GM23248 (cell line): ENCODE measurements at places on chromosomes 16 and 17. TPM values are rescaled to one million over a fixed set of nuclear protein-coding genes. Genes with fewer than 3 reads are reported as not detected.

The KCNH6 gene
- total RNA-seq = not detected in 2 replicates

The PLCD3 gene
- 30.2 and 48.3 TPM in 2 replicates for total RNA-seq

DNA sequence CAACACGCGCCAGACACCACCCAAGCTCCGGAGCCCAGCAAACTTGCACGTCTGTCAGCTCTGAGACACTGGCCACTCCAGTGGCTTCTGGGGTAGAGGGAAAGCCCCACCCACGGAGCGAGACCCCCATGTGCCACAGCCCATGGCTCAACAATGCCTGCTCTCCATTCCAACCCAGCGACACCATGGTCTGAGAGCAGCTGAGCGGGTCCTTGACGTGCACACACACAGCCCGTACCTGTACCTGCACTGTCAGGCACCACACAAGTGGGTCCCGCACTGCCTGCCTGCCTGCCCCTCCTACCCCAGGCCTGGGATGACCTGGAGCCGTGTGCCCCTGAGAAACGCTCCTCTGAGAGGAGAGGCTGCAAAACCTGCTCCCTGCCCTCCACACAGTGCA, 77.0 kb downstream of the ZNF778 start:
- no peak for DNase-seq

- DNase-seq = no peak
These were observed 32.6 kb downstream of the KDM8 start for GRCh38 chr16:27235938-27236245.

DNA sequence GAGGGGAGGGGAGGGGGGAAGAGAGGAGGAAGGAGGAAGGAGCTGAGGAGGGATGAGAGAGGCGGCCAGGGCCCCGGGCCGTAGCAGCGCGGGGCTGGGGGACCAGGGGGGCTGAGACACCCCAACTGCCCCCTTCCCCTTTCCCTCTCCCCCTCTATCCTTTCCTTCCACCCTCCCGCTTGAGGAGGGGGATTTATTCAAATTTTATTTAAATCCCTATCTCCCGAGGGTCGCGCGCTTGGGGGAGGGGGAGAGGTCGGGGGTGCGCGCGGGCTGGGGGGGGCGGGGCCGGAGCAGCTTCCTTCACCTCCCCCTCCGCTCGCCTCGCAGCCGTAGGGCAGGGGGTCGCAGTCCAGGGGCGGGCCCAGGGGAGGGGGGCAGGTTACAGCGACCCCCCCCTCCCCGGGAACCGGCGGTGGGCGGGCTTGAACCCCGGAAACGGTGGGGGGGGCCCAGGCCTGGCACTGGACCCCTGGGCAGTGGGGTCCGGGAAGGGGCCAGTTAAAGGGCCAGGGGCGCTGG, at the start of gene FBXL19:
TSS of gene FBXL19 (plus strand) at position 19 of the 522 bp plus-strand sequence. CDS start 2,183 bp downstream, outside the sequence.
- peak; percentile 12 for DNase-seq

DNA sequence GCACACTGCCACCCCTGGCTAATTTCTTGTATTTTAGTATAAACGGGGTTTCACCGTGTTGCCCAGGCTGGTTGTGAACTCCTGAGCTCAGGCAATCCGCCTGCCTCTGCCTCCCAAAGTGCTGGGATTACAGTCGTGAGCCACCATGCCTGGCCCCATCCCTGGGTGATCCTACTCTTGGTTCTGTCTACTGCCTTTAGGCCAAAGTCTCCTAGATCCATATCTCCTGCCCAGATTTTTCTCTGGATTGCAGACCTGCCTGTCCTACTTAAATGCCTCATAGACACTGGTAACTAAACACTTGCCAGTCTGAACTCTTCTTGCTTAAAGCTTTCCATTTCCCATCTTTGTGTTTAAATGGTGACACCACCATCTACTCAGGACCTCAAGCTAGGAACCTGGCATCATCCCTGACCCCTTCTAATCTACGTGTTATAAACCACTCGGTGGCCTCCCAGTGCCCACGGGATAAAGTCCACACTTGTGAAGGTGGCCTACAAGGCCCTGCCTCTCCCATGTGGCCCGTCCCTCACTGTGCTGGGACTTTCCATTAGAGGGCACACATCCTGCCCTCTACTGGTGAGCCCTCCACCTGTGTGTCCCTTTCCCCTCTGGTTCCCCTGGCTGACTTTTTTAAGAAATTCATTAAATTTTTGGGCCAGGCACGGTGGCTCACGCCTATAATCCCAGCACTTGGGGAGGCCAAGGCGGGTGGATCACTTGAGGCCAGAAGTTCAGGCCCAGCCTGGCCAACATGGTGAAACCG, 51.1 kb downstream of the USP43 start:
- no peak for DNase-seq
